ENCODE measurements at places on chromosomes 2 and 18.
A peak's percentile ranks its signal among the peaks of the same experiment; 100 is the strongest.

DNA sequence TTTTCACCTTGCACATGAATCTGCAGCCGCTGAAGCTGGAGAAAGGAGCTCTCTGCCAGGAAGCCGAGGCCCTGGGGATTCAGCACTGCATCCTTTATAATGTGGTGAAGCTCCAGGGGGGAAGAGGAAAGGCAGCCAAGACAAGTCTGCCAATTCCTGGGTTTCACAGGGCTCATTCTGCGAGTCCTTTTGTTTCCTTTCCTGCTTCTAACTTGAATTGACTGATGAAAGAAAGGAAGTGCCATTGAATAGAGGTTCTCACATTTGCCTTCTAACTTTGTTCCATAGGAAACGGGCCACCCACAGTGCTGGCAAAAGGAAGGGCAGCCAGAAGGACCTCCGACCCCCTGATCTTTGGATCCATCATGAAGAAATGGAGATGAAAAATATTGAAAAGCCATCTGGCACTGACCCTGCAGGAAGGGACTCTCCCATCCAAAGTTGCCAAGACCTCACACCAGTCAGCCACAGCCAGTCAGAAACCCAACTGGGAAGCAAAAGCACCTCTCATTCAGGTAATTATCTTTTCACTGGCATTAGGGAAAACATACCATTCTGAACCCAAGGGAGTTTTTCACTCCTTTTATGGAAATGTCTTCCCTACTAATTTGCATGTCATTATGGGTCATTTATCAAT lies 765.4 kb downstream of the MBD2 start:
- peak; percentile 83 for DNase-seq

- no peak for DNase-seq
Measured at GRCh38 chr2:119715409-119716283, 36.6 kb downstream of the TMEM177 start.

- DNase-seq: no peak
Measured at GRCh38 chr2:175074478-175074877, 69.3 kb upstream of the CHN1 start.

- DNase-seq: no peak
Measured at GRCh38 chr2:44843086-44843485, 98.4 kb upstream of the SIX3 start.

- no peak for DNase-seq
Measured at GRCh38 chr2:62119311-62119974, 76.5 kb upstream of the B3GNT2 start.

DNA sequence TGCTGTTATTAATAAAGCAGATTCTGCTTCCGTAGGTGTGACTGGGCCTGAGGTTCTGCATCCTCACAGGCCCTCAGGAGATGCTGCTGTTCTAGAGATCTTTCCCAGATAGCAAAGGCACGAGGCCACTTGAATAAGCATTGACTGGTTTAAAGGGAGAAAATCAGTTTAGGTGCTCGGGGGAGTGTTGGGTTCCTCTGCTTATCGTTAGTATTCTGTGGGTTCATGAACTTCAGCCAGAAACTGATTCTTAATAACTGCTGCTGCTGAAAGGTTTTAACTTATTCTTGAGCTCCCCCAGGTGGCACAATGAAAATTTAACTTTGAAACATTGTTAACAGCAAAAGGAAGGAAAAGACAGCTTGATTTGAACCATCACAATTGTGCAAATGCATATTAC lies 56.9 kb downstream of the ITGA6 start:
- DNase-seq: no peak

- peak; percentile 20 for DNase-seq
Measured at GRCh38 chr2:20617081-20617575, 33.8 kb downstream of the HS1BP3 start.
